AML-193 (cell line): ENCODE measurements at places on chromosomes 7 and 10.

- no peak for DNase-seq
Measured at GRCh38 chr10:48249004-48249762, 25.3 kb downstream of the FRMPD2 start.

- DNase-seq: no peak
Measured at GRCh38 chr7:147607157-147607800, 983.3 kb upstream of the C7orf33 start.

DNA sequence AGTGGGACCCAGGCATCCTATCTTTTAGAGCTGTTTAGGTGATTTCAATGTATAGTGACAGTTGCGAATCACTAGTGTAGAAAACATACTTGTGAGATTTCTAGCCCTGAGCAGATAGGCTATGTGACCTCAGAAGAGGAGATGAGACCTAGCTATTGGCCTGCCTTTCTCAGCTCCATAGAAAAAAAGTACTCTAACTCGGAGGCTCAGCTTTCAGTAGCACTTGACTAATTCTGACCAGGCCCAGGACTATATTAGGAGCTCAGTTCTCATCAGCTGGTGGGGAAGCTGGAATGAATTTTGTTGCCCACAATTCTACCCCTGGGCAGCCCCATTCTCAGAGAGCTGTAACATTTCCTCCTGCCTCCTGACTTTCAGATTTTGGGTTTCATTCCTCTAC, 179.9 kb upstream of the NAMPT start:
- DNase-seq: no peak

DNA sequence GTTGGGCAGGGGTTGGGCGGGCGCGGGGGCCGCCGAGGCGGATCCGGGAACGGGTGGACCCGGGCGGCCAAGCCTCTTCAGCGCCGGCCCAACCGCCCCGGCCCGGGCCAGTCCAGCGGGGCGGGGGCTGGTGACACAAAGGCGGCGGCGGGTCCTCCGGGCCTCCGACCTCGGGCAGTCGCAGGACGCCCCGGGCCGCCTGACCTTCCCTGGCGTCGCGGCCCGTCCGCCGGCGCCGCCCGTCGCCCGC, 54.2 kb downstream of the METTL2B start:
- DNase-seq: no peak

- DNase-seq: no peak
Measured at GRCh38 chr7:17367502-17367901, 69.0 kb downstream of the AHR start.

DNA sequence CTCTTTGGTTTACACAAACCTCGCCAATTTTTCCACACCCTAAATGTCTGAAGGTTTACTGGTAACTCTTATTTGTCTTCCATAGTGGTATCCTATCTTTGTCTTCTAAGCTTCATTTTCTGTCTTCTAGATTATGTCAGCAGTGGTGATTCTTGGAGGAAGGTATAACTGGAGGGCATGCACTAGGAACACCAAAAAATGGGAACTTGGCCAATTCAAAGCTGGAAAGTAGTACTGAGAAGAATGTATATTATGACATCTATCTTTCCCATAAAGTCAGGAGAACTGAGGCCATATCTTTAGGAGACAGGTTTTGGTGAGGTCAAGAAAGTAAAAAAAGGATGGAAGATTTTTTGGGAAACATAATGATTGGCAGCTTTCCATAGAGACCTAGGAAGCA, 113.3 kb downstream of the CPEB3 start:
- DNase-seq: no peak

DNA sequence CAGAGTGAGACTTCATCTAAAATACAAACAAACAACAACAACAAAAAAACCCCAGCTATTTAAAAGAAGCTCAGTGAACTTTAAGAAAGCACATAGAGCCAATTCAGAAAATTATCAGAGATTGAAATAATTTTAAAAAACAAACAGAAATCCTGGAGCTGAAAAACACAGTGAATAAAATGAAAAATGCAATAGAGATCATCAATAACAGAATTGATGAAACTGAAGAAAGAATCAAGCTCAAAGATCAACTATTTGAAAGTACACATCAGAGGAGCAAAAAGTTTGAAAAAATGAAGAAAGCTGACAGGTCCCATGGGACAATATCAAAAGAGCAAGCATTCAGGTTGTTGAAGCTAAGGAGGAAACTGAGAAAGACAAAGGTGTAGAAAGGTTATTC, 12.2 kb upstream of the ZNF746 start:
- DNase-seq: no peak

DNA sequence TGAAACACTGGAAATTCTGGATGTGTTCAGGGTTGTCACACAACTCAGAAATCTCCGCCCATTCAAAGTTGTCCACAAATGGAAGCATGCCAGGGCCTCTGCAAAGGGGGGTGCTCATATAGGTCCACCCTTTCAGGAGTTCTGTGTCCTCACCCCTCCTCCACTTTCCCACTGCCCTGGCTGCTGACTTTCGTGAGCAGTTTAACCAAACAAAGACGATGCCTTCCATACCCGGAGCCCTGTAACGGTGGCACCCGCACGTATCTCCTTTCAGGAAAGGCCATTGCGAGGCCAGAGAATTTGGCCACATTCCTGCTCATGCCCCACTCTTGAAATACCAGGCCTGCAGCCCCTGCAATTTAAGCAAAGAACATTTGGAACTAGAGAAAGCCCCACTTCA, 1.4 kb downstream of the CPXM2 start:
- DNase-seq: no peak

- no peak for DNase-seq
Measured at GRCh38 chr10:114429581-114430335, 25.5 kb upstream of the AFAP1L2 start.

DNA sequence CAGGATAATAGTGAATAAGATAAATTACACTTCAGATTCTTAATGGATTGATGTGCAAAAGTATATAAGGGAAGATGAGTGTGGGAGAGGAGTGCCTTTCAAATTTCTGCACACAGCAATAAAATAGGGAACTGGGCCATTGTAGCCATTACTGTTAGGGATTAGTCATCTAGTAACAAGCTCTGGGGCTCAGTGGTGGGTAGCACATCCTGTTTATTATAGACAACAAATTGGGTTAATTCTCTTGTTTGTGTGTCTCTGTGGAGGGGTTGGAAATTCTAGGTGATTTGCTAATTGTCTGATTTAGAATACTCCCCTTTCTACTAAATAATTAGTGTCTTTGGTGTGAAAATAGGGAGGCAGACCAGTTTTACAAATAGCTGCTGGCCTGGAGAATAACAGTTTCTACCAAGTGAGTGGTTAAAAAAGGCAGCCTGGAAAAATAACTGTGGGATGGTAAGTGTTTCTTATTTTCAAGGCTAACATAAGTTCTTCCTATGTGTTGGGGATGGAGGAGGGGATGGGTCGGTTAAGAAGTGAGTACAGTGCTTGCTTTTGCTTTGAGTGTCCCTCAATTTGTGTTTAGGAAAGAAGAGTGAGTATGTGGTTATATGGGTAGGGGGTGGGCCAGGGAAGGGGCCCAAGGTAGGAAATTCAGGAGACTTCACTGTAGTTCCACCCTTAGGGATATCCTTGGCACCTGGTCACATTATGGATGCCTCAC, 43.3 kb upstream of the TMEM248 start:
- peak; percentile 4 for DNase-seq

GRCh38 chr10:31702005-31702404, 226.6 kb downstream of the ARHGAP12 start:
- no peak for DNase-seq

GRCh38 chr7:18564779-18565178, 69.2 kb downstream of the HDAC9 start:
- DNase-seq: no peak

- no peak for DNase-seq
Measured at GRCh38 chr10:67978749-67979148, 94.3 kb downstream of the SIRT1 start.

DNA sequence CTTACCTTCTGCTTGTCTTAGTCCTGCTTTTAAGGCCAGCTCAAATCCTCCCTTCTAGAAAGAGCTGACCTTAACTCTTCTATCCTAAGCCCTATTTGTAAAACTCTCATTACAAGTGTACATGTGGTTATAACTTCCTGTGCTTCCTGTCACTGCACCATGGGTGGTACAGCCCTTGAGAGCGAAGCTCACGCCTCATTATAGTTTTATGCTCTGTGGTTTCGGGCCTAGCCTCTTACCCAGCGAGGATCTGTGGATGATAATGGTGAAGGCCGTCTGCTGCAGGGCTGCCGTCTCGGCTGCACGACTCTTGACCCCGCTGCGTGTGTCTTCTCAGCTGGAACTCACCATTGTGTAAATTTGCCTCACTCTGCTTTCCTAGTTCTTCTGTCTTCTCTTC, 74.6 kb downstream of the CUL1 start:
- no peak for DNase-seq
